ENCODE measurements at places on chromosomes 12 and 14.

DNA sequence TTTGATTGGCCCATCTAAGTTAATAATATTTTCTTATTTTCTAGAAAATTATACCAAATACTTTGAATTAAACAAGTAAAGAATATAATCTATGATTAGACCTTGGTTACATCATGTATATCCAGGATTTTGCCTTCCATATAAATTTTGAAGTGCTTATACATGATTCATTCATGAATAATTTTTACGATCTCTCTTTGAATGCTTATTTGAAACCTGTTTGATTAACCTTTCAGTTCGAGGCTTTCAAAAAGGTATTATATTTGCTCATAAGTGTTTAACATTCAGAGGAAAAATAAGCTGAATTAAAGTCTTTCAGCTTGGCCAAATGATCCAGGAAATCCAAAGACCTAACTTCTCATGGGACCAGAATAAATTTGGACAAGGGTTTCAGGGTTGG lies 495.2 kb upstream of the GARIN6 start:
- no peak for DNase-seq

DNA sequence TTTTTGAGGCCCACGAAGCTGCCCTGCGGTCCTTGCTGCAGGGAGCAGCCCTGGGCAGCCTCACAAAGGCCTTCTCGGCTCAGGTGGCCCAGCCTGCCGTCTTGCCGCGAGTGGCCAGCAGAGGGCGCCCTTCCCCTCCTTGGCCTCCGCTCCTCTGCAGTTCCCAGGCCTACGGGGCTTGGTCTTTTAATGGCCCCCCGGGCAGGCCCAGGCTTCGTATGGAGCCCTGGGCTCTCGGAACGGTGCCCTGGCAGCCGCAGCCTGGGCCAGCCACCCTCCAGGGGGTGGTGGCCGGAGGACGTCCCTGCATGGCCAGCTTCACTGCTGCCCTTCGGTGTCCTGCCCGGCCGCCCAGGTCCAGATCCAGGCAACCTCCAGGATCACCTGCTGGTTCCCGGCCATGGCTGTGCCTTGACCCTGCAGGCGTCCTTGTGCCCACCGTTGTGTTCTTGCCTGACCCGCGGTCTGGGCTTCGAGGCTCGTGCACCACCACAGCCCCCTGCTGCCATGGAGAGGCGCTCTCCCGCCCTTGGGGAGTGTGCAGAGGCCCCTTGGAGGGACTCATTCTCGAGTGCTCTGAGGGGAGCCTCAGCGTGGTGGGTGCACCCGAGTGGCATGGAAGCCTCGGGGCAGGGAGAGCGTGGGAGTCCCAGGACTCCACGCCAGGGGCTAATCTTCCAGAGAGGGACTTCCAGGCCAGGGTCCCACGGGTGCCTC lies 9.4 kb downstream of the ASPG start:
- peak; percentile 74 for DNase-seq

DNA sequence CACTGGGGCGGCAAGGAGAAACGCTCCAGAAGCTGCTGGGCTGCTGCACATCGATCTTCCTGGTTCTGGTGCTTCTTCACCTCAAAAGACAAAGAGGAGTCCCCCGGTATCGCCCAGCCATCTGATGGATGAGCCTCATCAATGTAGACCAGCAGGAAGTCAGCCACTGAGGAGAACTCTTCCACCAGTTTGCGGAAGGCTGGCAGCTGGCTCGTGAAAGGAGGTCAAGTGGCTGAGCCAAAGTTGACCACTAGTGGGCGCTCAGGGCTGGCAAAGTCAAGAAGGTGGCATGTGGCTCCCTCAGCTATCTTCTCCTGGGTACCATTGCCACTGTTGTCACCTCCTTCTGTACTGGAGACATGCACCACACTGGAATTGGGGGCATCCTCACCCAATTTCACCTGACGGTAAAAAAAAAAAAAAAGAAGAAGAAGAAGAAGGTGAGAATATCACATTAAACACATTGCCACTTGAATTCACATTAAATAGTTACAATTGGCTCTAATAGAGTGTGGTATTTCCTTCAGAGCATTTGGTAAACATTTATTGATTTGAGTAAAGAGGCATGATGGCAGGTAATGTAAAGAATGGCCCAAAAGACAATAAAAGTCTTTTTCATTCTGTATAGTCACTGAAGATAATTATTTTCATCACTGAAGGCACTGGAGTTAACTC lies 8.3 kb downstream of the DIO2 start:
- DNase-seq, result no peak

GRCh38 chr14:75690010-75690409 lies 29.0 kb downstream of the TTLL5 start:
- no peak for DNase-seq

- no peak for DNase-seq
Observed at GRCh38 chr12:115623764-115624334, 653.6 kb downstream of the MED13L start.

GRCh38 chr14:75222208-75222701 lies 45.8 kb upstream of the TMED10 start:
- no peak for DNase-seq

DNA sequence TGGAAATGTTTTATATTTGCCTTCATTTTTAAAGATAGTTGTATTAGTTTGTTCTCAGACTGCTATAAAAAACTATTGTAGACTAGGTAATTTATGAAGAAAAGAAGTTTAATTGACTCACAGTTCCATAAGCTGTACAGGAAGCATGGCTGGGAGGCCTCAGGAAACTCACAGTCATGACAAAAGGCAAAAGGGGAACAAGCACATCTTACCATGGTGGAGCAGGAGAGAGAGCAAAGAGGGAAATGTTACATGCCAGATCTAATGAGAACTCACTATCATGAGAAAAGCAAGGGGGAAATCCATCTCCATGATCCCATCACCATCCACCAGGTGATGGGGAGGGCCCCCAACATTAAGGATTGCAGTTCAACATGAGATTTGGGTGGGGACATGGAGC lies 35.5 kb upstream of the UNC79 start:
- no peak for DNase-seq

- no peak for DNase-seq
Observed at GRCh38 chr12:49334681-49335080, 2.3 kb downstream of the C1QL4 start.

- DNase-seq, result no peak
Observed at GRCh38 chr12:89768586-89769482, 60.2 kb upstream of the ATP2B1 start.

DNA sequence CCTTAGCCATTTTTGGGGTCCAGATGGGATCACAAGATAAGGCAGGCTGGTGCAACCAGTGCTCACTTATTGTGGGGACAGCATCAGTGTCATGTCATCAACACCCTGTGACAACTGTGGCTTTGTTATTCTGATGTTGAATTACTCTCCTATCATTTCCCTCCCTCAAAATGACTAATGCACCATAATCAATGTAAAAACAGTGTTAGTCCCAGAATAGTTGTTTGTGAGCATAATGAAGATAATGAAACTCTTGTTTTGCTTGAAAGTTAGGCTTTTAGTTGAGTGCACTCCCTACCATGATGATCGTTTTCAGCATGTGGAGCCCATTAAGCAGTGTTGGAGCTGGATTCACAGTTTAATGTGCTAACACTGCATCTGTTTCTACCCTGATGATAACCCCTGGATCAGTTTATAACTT lies 151.4 kb downstream of the TMTC2 start:
- no peak for DNase-seq
